ENCODE measurements at places on chromosomes 13 and 19.

DNA sequence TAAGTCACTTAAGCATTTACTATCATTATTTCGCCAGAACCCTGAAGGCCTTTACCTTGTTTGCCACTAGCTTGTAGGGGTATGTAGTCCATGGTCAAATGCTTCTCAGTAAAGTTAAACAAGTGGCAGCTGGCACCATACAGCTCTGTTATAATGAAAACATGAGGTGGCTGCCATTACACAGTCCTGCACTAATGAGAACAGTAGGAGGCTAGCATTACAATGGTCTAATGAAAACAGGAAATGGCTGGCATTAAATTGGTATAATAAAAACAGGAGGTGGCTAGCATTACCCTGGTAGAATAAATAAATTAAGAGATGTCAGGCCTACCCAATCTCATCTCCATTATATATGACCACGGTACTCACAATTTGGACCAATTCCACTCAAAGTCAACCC is 107.5 kb downstream of the PCDH17 start:
- peak; percentile 28 for DNase-seq

DNA sequence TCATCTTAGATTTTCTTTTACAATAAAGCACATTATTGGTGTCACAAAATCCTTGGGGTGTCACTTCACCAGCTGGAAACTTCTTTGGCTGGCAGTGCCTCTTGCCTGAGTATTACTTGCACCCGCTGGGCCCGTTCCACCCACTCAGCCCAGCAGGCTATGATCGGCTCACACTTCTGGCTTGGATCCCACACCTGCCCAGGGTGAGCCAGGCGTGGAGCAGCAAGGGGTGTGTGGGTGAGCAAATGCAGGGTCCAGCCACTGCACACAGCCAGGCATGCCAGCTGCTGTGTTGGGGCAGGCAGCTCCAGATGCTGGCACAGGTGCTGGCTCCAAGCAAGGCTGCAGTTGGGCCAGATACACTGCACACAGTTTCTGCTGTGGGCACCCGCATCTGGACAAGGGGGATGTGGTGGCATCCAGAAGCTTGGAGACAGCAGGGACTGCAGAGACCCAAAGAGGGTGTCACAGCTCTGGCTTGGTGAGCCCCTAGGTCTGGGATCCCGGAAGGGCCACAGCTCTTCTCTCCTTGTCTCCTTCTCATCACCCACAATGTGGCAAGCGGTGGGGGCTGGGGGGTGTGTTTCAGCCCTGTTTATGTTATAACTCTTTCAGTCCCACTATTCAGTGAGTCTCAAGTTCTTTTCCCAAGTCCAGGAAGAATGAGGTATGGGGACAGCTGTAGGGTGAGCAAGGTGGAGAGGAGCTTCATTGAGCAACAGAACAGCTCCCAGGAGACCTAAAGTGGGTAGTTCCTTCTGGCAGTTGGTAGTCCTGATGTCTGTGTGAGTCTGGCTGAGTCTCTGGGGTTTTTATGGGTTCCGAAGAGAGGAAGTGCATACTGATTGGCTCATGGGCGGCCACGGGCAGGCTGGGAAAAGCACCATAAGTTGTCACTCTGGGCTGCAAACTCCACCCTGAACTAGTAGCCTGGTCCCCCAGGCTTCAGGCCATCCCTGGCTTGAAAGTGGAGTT is 25.3 kb upstream of the TBC1D4 start:
- no peak for DNase-seq

DNA sequence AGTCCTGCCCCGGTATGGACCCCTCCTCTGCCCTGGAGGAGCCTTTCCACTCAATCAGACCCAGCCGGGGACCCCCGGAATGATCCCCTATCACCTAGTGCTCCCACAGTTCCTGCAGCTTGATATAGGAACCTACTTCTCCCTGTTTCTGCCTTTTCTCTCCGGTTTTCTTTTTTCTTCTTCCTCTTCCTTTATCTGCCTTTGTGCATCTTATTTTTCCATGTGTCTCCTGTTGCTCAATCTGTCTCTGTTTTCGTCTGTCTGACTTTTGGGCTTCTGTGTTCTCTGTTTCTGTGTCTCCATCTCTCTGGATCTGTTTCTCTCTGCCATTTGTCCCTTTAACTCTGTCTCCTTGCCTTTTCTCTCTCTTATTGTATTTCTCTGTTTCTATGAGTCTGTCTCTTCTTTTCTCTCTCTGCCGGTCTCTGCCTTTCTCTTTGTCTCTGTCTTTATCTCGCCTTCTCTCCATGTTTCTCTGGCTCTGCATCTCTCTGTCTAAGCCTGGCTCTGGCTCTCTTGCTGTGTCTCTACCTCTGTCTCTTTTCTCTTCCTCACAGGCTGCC is 10.0 kb downstream of the MEGF8 start:
- DNase-seq = no peak

GRCh38 chr13:106110241-106110855 is 425.1 kb downstream of the EFNB2 start:
- DNase-seq = no peak

- DNase-seq = peak; percentile 36
Observed at GRCh38 chr19:46529622-46530451, 34.2 kb upstream of the PNMA8B start.

GRCh38 chr19:49809160-49809940 is 3.7 kb downstream of the FUZ start:
- DNase-seq = peak; percentile 45

- no peak for DNase-seq
Observed at GRCh38 chr13:30382836-30383525, 39.3 kb upstream of the UBE2L5 start.
